Cardiac muscle cell (in vitro differentiated cells and primary cell): ENCODE measurements at places on chromosomes 4 and X.

DNA sequence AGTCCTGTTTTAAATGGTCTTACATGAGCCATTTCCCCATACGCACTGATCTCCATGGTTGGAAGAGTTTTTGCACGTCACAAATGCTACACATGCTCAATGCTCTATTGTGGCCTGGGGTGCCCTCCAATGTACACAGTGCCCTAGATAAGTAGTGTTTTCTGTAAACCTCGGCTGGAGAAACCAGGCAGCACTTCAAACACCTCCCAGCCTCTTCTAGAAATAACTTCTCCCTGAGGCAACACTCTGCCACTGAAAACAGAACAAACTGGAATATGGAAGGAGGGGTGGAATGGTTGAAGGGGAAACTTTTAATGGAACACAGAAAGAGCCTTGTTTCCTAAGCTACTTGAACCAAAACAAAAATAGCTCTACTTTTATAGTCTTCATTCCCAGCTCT, 123.9 kb upstream of the CBR4 start:
- DNase-seq = no peak

DNA sequence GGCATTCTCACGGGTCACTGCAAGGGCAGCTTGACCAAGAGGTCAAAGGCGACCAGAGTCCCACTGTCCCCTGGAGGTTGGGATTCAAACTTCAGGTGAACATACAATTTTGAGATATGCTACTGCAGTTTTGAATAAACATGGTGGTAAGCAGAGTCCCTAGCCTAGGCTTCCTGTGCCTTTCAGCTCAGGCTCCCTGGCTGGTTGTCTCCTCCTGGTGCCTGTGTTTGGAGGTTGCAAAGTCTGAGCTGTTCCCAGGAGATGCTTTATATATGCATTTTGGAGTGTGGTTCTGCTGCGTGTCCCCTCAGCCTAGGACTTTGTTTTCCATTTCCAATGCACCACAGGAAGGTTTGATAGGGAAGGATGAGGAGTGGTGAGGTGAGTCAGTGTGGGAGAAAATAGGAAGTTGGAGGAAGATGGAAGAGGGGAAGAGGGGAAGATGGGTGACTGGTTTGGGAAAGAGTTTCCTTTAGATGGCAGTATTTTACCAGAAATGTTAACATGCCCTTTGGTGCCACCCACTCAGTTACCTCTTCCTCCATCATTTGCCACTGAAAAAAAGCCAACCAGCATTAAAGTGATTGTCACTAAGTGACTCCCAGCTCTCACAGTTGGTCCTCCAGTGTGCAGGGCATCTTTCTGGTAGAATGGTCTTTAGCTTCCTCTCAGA, 211.7 kb upstream of the AGTR2 start:
- no peak for DNase-seq

DNA sequence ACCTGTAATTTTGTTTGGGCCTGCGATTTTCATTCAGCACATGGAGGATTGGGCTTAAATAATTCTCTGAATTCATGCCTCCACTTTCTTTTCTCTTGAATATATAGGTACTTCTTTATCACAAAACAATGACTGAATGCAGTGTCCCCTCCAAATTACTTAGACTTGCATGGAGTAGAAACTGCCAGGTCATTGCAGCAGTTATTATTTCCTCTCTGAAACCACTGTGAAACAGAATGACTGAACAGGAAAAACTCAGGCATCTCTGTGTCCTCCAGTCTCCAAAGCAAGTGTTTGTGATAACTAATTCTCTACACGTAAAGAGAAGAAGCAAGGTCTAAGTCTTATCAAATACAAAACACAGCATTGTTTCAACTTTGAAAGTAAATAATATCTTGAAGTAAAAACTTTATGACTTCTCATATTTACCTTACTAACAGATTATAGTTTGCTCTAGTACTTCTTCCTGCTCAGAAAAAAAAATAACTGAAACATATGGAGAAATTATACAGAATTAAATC, 144.5 kb upstream of the DIAPH2 start:
- no peak for DNase-seq

GRCh38 chr4:185204238-185204910, 574 bp upstream of the CFAP97 start:
- no peak for DNase-seq

DNA sequence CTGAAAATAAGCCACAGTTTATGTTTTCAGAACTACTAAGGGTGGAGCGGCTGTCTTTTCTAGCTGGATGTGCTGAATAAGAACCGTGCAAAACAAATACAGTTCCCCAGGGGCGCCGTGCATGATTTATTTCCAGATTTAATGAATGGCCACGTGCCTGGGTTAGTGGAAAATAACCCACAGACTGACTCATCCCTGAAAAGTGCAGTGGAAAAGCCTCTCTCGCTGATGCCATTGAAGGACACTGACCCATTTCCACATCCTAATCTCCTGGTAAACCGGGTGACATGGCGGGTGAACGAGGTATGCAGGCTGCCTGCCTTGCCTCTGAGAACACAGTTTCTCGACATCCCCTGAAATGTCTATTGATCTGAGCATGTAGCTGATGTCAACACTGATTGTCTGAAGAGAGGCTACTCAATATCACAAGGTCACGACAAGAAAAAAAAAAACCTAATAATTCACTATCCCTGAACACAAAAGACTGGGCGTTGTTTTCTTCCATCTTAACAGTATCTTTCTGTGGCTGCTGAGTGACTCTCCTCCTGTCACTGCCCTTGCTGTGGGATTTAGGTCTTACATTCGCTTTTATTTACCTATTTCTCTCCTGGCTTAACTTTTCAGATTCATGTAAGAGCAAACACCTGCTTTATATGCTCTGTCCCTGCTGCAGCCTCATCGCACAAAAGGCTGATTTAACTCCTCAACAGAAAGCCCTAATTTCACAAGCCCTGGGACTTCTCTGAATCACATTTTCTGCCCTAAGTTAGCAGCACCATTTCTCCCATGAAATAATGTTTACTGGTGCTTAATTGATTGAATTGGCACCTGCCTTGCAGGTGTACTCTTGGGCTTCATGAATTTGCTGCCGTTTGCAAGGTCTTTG, 76.9 kb upstream of the SCOC start:
- DNase-seq = no peak

DNA sequence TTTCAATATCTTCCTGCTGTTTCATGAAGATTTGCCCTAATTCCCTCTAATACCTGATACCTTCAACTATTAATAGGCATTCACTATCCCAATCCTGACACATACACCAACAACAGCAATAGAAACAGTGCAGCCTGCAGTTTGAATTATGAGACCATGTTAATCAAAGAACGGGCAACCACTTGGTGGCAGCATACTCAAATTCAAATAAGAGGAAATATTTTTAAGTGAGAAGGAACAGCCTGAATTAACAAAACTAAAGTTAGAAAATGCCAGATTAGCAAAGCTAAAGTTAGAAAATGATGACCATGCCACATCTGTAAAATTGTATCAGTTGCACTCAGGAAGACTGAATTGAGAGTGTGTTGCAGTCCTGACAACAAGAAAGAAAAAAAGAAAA, 204.9 kb downstream of the SMARCA1 start:
- DNase-seq = peak; percentile 32

GRCh38 chrX:110795645-110796406, at the start of gene CHRDL1:
TSS of gene CHRDL1 (minus strand) at chrX:110795817. CDS start at chrX:110792181, 3,636 bp downstream.
- DNase-seq = no peak

GRCh38 chr4:73705056-73705432, 35.3 kb upstream of the CXCL8 start:
- no peak for DNase-seq

- DNase-seq = no peak
These were observed 46.1 kb downstream of the CXorf58 start for GRCh38 chrX:23953908-23954269.

DNA sequence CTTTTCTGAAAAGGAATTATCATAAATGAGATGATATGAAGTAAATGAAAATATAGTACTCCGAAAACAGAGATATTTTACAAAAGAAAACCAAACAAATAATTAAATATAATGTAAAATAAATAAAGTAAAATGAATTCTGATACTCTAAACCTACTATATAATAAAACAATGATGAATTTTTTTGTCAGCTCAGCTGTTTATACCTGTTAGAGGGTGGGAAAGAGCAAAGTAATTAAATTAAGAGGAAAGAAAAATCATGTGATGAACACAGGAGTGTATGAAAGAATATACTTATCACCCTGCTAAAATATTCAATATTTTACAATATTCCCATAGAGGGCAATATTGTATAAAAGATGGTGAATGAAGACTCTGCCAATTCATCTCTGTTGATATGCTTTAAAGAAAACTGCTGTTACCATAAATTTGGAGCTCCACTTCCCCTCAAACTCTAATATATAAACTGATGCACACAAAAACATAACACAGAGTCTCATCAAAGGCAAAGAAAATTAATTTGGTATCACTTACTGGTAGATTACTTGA, 6.5 kb upstream of the NDST4 start:
- no peak for DNase-seq
